ENCODE measurements at places on chromosomes 1 and 21.

GRCh38 chr1:100217834-100218233 is 31.8 kb downstream of the DBT start:
- no peak for DNase-seq

GRCh38 chr1:40984066-40984465 is 4.6 kb downstream of the CTPS1 start:
- no peak for DNase-seq

DNA sequence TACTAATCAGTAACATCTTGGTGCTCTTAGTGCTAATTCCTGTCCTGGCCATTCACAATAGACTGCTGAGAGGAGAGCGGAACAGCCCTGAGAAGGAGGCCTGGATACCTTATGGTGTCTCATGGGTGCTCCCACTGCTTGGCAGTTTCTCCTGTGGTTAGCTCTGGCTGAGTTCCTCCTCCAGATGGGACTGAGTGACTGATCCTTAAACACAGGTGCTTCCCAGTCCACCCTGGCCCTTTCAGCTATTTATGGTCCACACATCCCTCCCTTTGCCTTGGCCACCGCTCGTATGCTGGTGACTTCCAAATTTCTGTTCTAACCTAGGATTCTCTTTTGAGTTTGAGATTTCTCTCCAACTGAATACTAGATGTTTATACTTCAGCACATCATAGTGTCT is 157.0 kb upstream of the CACNA1E start:
- DNase-seq: no peak

DNA sequence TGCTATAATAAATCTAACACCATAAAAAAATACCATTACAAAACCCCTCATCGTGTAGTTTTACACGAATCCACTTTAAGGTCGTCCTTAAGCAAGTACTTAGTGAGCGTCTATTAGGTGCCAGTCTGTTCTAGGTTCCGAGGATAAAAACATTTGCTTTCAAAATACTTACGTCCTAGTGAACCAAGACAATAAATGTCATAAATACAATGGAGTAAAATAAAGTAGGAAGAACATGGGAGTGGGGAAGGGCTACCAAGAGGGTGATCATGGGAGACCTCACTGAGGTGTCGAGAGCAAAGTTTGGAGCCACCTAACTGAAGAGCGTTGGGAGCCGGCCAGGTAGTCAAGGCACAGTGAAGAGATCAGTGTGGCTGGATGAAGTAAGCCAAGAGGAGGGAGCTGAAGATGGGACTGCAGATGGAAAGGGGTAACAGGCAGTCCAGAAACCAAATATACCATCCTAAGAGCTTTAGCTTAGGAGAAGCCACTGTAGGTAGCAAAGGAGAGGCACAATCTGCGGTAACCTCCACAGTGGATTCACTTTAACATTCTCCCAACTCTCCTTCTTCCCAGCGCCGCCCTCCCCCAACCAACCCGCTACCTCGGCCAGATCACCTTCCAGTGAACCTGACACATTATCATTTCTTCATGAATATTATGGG is 684 bp downstream of the LTN1 start:
- DNase-seq: no peak

DNA sequence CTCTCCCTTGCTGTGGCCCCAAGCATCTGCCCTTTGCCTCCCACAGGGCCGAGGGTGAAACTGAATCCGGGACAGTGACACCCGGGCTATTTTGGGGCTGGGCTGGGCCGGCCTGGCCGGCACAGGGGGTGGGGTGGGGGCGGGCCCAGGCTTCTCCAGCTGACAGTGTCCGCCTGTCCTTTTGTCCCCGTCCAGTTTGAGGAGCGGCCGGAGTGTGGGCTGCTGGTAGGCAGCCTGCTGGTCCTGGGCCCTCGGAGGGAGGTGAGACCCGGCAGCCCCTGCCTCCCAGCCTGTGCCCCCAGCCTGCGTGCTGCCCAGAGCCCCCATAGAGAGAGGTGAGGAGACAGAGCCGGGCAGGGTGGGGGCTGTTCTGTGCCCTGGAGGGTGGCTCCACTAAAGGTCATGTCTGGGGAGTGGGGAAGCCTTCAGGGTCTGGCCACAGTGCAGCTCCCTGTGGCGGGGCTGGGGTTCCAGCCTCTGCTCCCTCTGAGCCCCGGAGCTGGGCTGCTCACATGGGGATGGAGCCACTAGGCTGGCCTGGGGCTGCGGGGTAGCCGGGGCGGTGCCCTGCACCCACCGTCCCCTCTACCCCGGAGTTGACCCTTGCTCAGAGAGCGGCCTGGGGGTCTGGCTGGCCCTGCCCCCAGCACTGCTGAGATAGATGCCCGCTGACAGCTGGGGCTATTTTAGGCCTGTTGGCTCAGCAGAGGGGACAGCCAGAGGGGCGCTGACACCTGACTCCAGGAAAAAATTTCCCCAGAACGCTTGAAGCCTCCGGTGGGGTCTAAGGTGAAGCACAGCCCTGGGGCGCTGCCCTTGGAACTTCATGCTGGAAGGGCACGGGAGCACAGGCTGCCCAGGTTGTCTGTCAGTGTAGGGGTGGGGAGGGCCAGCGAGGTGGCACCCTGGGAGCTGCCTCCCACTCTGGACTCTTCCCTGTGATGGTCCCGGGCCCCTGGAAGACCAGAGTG is at the start of gene OBSCN:
Gene OBSCN, plus strand, starts transcription at position 194 of the 971 bp plus-strand sequence. CDS start 3,740 bp downstream, outside the sequence.
- no peak for DNase-seq

GRCh38 chr1:242056988-242057744 is 58.3 kb upstream of the MAP1LC3C start:
- no peak for DNase-seq

DNA sequence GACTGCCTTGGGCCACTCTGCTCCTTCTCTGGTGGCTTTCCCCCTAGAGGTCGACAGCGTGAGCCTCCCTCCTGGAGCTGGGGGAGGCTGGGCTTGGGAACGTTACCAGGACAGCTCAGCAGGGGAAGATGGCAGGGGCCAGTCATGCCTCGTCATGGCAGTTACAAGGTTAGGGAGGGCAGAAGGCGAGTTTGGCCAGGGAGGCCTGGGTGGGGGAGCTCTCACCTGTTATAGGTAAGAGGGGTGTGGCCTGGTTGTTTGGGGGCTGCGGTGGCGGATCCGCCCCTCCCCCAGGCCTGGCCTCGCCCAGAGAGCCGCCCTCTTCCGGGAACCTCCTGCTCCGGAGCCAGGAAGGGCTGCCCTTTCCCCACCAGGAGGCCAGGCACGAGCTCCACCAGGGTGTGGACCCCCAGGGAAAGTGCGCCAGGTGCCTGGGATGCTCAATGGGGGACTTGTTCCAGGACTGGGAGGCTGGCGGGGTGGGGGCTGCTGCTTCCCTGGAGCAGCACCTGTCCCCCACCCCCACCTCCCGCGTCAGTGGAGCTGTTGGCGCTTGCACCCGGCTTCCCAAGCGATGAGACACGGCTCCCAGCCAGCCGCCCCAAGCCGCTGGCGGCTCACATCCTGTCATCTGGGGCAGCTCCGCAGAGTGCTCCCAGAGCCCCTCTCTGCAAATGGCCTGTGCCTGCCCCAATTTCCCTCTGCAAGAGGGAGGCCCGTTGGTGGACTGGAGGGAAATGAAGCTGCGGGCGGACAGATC is 23.6 kb upstream of the PKP1 start:
- DNase-seq: no peak

DNA sequence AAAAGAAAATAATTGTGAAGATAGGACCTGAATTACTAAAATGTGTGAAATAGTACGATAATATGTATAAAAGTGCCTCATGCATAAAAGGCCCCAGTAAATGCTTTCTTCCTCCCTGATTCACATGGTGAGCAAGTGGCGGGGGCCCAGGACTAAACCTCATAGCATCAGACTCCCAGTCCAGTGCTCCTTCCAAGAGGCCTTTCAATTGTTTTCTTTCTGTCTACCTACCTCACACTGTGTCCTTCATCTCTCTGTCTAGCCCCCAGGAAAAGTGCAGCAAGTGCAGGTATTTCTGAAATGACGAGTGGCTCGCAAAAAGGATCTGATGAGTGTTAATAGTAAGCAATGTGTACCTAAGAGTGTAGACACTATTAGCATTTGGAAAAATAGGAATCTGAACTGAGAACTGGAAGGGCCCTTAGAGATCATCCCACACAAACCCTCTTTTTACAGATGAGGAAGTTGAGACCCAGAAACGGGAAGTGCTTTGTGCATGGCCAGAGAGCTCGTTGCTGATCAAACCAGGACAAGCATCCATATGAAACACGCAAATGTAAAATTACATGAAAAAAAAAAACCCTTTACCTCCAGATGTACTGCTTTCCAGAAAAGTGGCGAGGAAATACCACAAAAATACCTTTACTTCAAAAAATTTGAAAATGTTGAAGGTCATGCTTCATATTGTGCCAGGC is 118.2 kb upstream of the HOOK1 start:
- no peak for DNase-seq

Measured in stimulated activated CD8-positive, alpha-beta memory T cell treated with anti-CD3 and anti-CD28 coated beads, Interleukin-7, amount 100 ng/mL, for 48 hours (primary cell).